ENCODE measurements at places on chromosomes 2 and 18. TPM values are rescaled to one million over a fixed set of nuclear protein-coding genes. Genes with fewer than 3 reads are reported as not detected.

DNA sequence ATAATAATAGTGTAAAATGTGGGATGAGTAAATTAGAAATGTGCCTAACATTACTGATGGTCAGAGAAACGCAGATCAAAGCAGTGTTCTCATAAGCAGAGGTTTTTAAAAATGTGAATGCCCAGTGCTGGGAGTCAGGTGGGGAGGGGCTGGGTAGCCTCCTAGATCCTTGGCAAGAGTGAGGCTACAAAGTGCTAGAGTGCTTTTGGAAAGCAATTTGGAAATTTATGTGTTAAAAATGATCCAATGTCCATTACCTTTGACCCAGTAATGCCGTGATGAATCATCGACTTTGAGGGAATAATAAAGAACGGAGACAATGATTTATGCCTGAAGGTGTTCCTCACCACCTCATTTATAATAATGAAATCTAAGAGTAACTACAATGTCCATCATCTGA lies 44.9 kb upstream of the TWIST2 start:
- H3K27me3 ChIP-seq, result peaks cover under 1% of the 10 kb centered on the region
- DNase-seq, result no peak
- H3K36me3 ChIP-seq, result no peaks in the 10 kb centered on the region
- no peaks in the 10 kb centered on the region for H3K4me1 ChIP-seq

DNA sequence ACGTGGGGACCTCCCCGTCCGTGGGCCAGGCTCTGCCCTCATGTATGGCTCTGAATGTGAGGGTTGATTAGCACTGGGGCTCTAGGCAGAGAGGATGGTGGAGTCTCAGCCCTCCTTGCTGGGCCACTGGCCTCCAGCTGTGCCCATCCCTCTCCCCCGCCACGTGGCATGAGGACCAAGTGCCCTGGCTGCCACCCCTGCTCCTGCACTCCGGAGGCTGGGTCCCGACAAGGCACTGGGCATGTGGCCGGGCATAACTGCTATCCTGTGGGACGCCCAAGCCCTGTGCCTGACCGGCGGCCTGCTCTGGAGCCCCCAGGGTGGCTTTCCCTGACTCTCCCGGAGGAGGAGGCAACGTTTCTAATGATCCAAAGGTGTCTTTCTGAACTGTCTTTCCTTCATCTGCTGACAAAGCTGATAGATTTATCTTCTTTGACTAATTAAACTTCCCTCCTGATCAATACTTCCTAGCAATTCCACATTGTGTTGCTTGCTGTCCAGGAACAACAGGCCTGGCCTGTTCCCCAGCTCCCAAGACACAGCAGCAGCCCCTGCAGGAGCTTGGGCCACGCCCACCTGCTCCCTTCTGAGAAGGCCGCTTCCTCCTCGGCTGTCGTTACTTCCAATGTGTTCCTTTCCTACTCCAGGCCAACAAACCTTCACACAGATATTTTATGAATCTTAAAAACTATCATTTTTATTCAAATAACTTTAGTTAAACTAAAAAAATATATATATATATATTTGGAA lies 132.0 kb downstream of the SNTG2 start:
- no peak overlapping the region for H3K4me3 ChIP-seq
- H3K36me3 ChIP-seq, result no peaks in the 10 kb centered on the region
- H3K27ac ChIP-seq, result no peak overlapping the region
- H3K4me1 ChIP-seq, result no peaks in the 10 kb centered on the region

Gene CHST9
- total RNA-seq, result 5.6 TPM

GRCh38 chr2:196985511-196986183 lies 59.1 kb upstream of the PGAP1 start:
- H3K36me3 ChIP-seq, result no peaks in the 10 kb centered on the region
- no peaks in the 10 kb centered on the region for H3K27me3 ChIP-seq
- H3K4me1 ChIP-seq, result peaks cover 10% of the 10 kb centered on the region
- H3K27ac ChIP-seq, result no peak overlapping the region
- no peak for DNase-seq

DNA sequence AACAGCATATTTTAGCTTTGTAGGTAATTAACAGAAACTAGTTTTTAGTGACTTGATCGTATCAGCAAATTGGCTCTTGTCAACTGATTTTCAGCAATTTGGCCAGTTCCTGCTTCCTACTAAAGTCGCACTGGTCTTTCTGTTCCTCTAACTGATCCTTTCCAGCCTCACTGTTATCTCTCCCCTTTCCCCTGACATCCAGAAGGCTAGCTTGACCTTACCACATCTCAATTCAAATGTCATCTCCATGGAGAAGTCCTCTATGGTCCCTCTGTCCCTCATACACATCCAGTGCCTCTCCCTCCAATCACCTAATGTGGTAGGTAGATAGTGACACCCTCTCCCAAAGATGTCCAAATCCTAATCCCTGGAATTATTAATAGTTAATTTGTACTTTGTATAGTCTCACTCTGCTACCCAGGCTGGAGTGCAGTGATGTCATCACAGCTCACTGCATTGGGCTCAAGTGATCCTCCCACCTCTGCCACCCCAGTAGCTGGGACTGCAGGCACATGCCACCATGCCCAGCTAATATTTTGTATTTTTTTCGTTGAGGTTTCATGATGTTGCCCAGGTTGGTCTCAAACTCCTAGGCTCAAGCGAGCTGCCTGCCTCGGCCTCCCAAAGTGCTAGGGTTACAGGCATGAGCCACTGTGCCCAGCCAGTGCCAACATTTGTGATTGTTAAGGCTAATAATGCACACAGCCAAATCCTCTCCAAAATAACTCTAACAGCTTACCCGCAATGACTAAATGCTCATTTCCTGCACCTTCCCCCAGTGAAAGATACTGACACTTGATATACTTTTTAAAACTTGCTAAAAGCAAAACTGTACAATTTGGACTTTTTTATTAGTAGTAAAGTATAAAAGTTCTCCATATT lies 16.9 kb downstream of the PSTPIP2 start:
- H3K4me1 ChIP-seq, result peaks cover 16% of the 10 kb centered on the region
- no peak overlapping the region for H3K27ac ChIP-seq
- no peak for DNase-seq

Gene LGALSL
- 30.8 TPM for total RNA-seq

- no peak for DNase-seq
- no peaks in the 10 kb centered on the region for H3K36me3 ChIP-seq
- H3K4me3 ChIP-seq, result no peak overlapping the region
- no peak overlapping the region for H3K27ac ChIP-seq
These were observed 6.5 kb downstream of the NCAPH start for GRCh38 chr2:96342085-96342484.

GRCh38 chr2:6977113-6977741 lies 60.0 kb downstream of the RNF144A start:
- H3K27me3 ChIP-seq, result no peaks in the 10 kb centered on the region
- no peak for DNase-seq
- H3K36me3 ChIP-seq, result no peaks in the 10 kb centered on the region

GRCh38 chr2:26462511-26463243 lies 15.2 kb downstream of the OTOF start:
- peak; percentile 44 for DNase-seq
- no peak overlapping the region for H3K27ac ChIP-seq

- no peak overlapping the region for H3K27ac ChIP-seq
- no peak overlapping the region for H3K4me3 ChIP-seq
- H3K36me3 ChIP-seq, result no peaks in the 10 kb centered on the region
- H3K4me1 ChIP-seq, result no peaks in the 10 kb centered on the region
- DNase-seq, result no peak
- no peaks in the 10 kb centered on the region for H3K27me3 ChIP-seq
These were observed 198.9 kb downstream of the NYAP2 start for GRCh38 chr2:225598426-225598825.

DNA sequence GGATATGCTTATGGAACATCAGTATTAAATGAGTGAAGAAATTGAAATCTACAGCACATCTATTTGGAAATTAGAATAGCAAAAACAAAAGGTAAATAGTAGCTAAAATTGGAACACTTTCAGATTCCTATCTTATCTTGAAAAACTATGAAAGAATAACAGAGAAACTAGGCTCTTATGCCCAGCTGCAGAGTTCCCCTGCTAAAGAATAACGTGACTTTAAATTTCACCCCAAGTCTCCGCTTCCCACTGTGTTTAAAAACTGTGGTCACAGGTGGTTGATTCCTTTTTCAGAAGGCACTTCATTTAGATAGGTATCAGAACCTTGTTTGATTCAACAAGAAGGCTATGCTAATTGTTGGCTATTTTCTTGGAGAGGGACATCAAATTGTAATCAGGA lies 30.1 kb downstream of the ARHGAP28 start:
- H3K27me3 ChIP-seq, result no peaks in the 10 kb centered on the region
- no peaks in the 10 kb centered on the region for H3K36me3 ChIP-seq
- DNase-seq, result no peak
- H3K4me3 ChIP-seq, result no peak overlapping the region
- H3K27ac ChIP-seq, result no peak overlapping the region

DNA sequence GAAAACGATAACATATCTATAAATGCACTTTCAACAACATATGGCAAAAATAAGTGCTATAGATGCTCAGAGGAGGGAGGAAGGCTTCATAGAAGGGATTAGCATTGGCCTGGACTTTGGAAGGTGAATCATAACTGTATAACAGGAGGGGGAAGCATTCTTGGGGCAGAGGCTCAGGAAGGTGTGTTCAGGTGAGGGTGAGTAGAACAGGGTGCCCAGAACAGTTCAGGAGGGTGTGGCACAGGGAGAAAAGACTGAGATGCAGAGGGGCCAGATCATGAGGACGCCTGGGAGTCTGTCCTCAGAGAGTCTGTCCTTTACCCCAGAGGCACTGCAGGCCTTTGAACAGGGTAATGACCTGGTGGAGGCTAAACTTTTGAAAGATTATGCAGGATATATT lies 29.3 kb upstream of the MEP1B start:
- peaks cover 6% of the 10 kb centered on the region for H3K4me1 ChIP-seq
- H3K4me3 ChIP-seq, result no peak overlapping the region
- DNase-seq, result no peak
- H3K27me3 ChIP-seq, result no peaks in the 10 kb centered on the region
- H3K36me3 ChIP-seq, result no peaks in the 10 kb centered on the region
- no peak overlapping the region for H3K27ac ChIP-seq
